ENCODE measurements at places on chromosomes 4 and X.

GRCh38 chrX:153672531-153673427, 834 bp downstream of the PNCK start:
- DNase-seq, result no peak

GRCh38 chrX:54030329-54030728, 13.9 kb downstream of the PHF8 start:
- no peak for DNase-seq

- DNase-seq, result no peak
Measured at GRCh38 chrX:66035667-66036066, 4.2 kb downstream of the VSIG4 start.

- no peak for DNase-seq
Measured at GRCh38 chr4:139530833-139531427, 25.1 kb downstream of the SETD7 start.

- no peak for DNase-seq
Measured at GRCh38 chr4:76697129-76697803, 200.7 kb downstream of the SOWAHB start.

DNA sequence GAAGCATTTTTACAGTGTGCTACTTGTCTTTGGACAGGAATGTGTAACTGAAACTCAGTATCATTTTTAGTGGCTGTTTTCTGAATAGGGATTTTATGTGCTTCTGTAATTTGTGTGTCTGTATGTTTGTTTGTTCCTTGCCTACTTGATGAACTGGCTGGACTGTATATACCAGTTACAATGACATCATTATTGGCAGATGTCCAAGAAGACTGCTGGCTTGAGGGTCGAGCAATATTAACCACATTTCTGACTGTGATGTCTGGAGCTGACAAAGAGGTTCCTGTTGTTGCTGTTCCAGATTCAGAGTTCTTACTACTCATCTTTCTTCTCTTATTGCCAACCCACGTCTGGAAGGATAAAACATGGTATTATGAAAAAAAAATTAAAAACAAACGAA, 33.0 kb downstream of the HDX start:
- DNase-seq, result no peak

- DNase-seq, result peak; percentile 55
Measured at GRCh38 chr4:100391863-100392262, 126.0 kb downstream of the EMCN start.

DNA sequence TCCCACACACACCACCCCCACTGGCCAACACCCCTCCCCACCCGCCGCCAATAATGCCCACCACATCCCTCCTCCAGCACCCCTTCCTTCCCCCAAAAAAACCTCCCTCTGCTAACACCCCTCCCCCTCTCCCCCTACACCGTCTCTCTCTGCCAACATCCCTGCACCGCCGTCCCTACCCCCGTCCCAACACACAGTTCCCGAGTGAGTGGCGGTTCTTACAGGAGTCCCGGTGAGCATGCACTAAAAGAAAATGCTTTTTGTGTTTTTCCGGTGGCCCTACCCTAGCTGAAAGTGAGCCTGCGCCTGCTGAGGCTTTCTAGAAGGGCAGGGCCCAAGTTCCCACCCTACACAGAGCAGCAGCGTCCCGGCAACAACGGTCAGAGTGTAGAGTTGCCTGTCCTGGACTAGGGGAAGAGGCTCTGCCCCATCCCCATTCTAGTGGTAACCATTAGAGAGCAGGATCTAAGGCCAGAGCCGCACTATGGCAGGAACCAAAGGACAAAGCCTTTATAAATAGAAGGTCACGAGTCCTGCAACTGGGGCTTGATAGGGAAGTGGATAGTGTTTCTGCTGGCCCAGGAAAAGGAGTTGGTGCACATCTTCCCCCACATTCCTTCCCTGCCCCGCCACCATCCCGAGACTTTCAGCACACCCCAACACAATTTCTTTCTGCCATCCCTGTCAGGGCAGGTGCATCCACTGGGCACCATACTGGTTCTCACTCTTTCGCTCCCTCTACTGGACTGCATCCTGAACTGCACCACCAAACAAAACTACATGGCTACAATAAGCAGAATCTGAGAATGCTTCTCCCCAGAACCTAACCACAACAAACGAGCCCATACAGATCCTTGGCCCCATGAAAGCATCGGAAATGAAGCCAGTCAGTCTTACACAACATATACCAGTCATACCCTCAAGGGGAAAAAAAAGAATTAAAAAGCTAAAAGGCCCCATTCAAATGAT, 78.1 kb upstream of the PAGE3 start:
- no peak for DNase-seq

GRCh38 chr4:72283357-72283756, 251.6 kb downstream of the NPFFR2 start:
- DNase-seq, result no peak

- DNase-seq, result peak; percentile 61
Measured at GRCh38 chrX:139826065-139827044, 106.5 kb downstream of the ATP11C start.

DNA sequence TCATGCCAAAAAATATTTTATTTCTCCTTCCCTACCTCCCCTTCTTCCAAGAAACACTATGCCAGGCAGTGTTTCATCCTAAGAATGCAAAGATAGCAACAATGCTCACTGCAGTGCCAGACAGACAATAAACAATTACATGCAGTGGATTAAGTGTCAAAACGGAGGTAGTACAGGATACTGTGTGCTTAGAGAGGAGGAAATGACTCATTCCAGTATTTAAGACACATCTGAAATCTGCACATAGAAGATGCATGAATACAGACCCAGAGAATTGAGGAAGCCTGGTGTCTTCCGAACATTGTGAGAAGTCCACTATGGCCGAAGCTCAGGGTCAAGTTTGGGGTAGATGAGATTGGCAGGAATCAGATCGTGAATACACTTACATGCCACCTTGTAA, 326.4 kb downstream of the PPP3CA start:
- DNase-seq, result peak; percentile 6

- DNase-seq, result no peak
Measured at GRCh38 chr4:650951-651883, 22.9 kb downstream of the ATP5ME start.

DNA sequence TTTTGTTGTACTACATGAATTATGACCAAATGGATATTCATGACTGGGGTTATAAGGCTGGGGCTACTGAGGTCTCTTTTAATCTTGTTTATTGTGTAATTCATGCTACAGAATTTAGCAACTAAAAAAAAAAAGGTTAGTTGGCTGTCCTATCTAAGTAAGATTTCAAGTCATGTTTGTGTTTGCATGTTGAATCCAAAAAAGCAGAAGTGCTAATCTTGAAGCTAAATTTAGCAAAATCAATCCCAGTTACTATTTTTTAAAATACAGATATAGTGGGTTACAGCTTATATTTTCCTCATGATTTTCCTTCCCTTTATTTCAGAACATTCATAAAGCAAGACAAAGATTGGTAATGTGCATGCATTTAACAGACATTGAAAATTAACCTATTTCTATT, 19.4 kb downstream of the MTMR1 start:
- DNase-seq, result no peak

- DNase-seq, result no peak
Measured at GRCh38 chr4:158274636-158275035, 64.3 kb downstream of the TMEM144 start.

Data from fibroblast of skin of left biceps (primary cell).